ENCODE measurements at places on chromosomes 4 and X.

GRCh38 chrX:110733166-110733565, 62.5 kb downstream of the CHRDL1 start:
- no peak for DNase-seq

GRCh38 chr4:56844802-56845580, 23.5 kb upstream of the SPINK2 start:
- no peak for DNase-seq

DNA sequence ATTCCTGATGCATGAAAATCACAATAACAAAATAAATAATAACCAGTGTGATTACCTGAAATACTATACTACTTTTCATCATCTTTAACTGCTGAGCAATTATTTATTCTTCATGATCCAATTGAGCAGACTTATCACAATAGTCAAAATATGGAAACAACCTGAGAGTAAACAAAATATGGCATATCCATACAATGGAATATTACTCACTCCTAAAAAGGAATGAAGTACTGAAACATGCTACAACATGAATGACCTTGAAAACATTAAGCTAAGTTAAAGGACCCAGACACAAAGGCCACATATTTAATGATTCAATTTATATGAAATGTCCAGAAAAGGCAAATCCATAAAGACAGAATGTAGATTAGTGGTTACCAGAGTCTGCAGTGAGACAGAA, 146.8 kb downstream of the MID1IP1 start:
- DNase-seq, result no peak

DNA sequence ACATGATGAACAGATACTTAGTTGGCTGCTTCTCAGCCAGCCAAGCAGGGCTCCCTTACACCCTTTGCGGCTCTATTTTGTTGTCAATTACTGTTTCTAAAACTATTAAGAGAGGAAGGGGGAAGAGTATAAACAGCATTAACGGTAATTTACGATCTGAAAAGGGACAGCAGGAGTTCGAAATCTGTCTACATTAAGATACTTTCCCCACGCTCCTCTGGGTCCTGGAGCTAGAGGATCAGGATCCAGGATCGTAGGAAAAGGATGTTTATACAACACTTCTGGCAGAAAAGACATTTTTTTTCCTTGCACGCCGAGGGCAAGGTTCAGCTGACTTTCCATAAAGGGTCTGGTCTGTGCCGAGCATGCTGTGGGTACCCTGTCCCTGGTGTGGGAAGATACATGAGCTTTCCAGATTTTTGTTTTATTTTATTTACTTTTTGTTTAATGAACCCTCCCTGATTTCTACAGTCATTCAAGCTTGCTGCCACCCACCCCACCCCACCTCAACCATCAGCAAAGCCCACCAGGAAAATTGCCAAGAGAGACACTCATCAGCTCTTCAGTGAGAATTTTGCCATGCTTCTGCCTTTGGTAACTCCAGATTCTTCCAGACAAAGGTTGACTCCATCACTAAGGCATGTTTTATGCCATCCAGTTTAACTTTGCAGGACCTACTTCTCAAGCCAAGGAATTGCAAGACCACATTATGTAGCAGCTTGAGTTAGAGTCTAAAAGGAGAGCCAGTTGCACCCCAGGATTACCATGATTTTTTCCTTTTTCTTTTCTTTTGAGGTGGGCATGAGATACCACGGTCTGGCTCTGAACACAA, 188.1 kb downstream of the QDPR start:
- DNase-seq, result no peak

GRCh38 chr4:18691431-18692200, 670.1 kb upstream of the LCORL start:
- DNase-seq, result peak; percentile 36

DNA sequence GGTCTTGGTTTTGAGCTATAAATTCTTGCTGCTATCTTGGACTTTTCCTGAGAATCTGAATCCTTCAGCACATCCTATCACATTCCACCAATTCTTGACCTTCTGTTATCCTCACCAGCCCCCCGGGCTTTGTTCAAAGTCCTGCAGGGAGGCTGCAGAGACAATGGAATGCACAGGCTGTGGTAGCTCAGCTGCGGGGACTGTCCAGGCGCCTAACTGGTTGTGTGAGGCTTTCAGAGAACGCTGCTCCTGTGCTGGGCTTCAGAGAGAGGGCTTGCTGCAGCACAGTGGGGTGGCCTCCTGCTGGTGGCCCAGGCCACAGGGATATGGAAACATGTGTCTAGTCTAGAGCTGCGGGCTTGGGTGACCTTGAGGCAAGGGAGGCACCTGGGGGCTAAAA, 196.3 kb upstream of the GATB start:
- peak; percentile 34 for DNase-seq

GRCh38 chrX:17414027-17414658, 39.1 kb downstream of the NHS start:
- no peak for DNase-seq

GRCh38 chr4:32133141-32133540, 1413.0 kb downstream of the PCDH7 start:
- no peak for DNase-seq

- DNase-seq, result no peak
These were observed 3.5 kb upstream of the RNF212 start for GRCh38 chr4:1116838-1117237.

GRCh38 chr4:22988526-22988925, 295.8 kb downstream of the GBA3 start:
- no peak for DNase-seq

DNA sequence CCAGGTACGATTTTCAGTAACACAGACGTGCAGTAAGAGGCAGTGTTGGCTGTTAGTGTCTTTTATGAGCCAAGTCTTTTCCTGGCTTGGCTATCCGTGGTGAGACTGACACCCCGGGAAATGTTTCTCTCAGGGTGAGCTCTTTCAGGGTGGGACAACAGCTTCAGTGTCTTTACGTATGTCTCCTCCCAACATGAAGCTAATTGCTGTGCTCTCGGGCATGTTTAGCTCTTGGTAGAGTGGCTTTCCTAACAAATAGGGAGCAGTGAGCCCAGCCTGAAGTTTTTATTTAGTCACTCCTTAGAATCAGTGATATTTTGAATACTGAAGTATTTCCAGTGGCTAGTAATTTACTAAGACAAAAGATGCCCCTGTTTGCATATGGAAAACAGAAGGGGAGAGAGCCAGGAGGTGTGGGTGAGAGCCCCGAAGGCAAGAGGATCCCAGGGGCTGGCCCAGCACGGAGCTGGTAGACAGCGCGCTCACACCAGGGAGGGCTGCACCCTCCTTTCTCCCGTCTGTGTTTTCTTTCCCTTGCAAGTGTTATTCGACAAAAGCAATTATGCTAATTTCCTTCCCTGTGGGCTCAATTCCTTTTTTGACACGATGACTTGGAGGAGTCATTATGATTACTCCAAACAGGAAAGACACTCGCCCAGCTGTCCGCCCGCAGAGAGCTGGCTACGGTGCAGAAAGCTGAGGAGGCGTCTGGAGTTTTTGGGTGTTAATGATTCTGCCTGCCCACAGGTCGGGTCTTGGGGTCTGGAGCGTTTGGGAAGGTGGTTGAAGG, 47.7 kb downstream of the PDGFRA start:
- no peak for DNase-seq

- no peak for DNase-seq
These were observed 64.0 kb downstream of the CCNG2 start for GRCh38 chr4:77220828-77221613.

GRCh38 chr4:93834249-93835066, 5.9 kb downstream of the ATOH1 start:
- DNase-seq, result peak; percentile 35

DNA sequence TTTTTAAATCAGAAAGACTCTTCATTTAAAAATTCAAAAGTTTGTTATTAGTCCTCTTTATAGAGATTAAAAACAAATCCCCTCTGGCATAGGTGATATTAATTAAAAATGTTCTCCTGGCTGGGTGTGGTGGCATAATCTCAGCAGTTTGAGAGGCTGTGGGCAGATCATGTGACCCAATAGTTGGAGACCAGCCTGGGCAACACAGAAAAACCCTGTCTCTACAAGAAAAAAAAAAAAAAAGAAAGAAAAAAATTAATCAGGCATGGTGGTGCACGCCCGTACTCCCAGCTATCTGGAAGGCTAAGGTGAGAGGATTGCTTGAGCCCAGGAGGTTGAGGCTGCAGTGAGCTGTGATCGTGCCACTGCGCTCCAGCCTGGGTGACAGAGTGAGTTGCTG, 38.9 kb downstream of the RASGEF1B start:
- no peak for DNase-seq

- peak; percentile 4 for DNase-seq
These were observed 705 bp downstream of the RPS6KA3 start for GRCh38 chrX:20265726-20266681.

- no peak for DNase-seq
These were observed 56.1 kb downstream of the PLS3 start for GRCh38 chrX:115616943-115617563.

DNA sequence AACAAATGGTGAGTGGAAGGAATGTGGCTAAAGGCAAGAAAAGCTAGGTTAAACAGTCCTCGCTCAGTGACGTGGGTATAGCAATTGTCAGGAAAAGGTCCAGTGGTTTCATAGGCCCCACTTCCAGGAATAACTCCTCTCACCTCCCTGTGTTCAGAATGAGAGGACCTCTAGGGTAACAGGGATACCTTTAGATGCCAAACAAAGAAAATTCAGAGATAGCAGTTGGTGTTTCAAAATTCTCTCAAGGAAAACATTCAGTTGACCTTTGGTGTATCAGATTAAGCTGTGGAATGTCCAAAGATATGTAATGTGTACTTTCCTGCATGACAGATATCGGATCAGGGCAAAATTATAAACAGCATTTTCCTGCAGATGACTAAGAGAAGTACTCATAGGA, 155.9 kb downstream of the ARHGAP6 start:
- DNase-seq, result no peak

- no peak for DNase-seq
These were observed 64.2 kb downstream of the PACRGL start for GRCh38 chr4:20764366-20764992.

DNA sequence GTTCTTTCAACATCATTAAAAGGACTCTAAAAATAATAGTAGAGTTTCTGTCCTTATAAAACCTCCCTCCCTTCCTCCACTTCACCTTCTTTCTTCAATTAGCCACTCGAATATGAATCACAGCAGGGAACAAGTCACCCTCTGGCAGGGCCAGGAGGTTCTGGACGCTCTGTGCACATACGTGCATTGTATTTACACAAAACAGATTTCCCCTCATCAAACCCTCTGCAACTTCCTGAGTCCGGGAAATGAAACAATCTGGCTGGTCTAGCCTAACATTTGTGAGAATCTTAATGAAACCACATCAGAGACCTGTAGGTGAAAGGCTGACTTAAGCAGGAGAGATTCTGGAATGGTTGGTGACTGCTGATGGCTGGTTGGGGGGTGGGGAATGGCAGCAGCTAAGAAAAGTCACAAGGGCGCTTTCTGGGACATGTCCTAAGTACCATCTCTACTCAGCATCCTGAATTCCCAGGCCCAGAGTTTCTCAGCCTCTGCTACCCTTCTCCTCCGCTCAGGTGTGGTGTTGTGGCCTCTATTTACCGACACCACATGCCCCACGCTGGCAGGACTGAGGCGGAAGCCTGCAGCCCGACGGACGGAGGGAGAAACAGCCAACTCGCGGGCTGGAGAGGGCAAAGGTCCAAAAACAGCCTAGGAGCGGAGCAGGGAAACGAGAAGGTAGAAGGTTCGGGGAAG, 1.0 kb downstream of the ZDHHC9 start:
- DNase-seq, result peak; percentile 4

DNA sequence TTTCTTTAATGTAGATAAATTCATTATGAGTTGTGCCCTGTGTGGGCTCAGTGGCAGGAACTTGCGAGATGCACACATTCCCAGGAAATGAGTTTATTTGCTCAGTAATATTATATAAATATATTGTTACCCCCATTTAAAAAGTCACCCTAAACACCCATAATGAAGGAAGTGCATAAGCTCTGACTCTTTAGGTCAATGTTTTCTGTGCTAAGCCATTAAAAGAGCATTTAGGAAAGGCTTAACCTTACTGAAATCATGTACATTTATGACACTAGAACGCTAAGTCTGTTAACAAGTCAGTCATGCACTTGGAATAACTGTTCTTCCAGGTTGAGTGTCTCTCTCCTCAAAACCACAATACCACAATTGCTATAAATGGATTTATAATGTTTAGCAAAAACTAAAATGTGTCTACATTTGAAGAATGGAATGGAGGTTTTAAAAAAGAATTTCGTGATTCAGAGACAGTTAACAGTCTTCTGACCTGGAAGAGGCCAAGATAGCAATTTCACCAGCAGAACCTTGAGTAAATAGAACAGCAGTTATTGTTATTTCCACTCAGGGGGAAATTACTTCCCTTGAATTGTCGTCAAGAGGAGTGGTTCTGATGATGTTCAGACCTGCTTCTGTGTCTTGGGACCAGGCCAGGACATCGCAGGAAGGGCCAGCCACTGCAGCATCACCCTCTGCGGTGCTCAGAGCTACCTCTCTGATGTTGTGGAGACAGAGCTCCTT, 91.1 kb upstream of the VEGFC start:
- no peak for DNase-seq

- peak; percentile 38 for DNase-seq
These were observed at the start of gene LGI2 for GRCh38 chr4:25030277-25031076. LGI2 (minus strand) TSS chr4:25030946; CDS start chr4:25030693, 253 bp downstream.

DNA sequence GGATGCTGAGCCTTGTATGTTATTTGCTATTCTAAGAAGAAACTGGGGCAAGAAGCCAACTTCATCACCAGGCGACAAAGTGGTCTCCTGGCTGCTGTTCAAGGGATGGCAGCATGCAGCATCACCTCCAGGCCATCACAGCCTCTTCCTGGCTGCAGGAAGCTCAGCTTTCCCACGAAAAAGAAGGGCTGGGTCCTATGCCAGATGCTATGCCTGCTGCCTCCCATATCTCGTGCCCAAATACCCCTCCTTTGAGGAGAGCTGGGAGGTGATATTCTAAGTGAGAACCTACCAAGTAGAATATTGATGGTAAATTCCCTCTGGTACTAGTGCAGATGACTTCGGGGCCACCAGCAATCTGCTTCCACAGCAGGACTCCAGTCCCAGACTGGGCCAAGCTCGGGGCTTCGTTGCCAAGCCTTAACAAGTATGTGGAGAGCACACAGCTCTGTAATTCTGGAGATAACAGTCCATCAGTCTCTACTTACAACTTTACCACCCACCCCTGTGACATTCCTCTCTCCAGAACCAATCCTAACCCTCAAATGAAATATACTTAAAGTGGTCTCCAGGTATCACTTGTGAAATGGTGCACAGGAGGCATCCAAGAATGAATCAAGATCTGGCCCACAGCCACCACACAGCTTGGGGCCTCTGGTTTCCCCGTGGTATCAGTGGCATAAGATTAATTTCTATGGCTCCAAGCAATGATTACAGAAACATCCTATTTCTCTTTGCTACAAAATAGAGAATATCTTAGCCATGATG, 149.3 kb downstream of the PALLD start:
- DNase-seq, result no peak
